Cardiac muscle cell (in vitro differentiated cells and primary cell): ENCODE measurements at places on chromosomes 3 and 15. TPM values are rescaled to one million over a fixed set of nuclear protein-coding genes. Genes with fewer than 3 reads are reported as not detected.

DNA sequence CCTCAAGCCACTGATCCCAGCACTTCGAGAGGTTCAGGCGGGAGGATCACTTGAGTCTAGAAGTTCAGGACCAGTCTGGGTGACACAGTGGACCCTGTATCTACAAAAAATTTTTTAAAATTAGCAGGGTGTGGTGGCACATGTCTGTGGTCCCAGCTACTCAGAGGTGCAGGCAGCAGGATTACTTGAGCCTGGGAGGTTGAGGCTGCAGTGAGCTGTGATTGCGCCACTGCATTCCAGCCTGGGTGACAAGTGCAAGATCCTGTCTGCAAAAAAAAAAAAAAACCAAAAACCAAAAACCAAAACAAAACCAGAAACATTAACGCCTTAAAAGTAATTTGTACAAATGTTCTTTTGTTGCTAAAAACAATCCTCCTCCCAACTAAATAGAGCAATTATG is 27.9 kb upstream of the SLC12A8 start:
- no peak for DNase-seq

IMPG2 gene
- total RNA-seq, result 0.33 and 0.49 TPM in 2 replicates

SCG5 gene
- total RNA-seq, result 9.0 and 14.4 TPM in 2 replicates

DNA sequence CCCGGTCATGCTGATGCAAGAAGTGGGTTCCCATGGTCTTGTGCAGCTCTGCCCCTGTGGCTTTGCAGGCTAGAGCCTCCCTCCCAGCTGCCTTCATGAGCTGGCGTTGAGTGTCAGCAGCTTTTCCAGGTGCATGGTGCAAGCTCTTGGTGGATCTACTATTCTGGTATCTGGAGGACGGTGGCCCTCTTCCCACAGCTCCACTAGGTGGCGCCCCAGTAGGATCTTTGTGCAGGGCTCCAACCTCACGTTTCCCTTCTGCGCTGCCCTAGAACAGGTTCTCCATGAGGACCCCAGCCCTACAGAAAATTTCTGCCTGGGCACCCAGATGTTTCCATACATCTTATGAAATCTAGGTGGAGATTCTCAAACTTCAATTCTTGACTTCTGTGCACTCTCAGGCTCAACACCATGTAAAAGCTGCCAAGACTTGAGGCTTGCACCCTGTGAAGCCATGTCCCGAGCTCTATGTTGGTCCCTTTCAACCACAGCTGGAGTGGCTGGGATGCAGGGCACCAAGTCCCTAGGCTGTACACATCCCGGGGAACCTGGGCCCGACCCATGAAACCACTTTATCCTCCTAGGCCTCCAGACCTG is 238.4 kb upstream of the MDFIC2 start:
- DNase-seq, result peak; percentile 39

- no peak for DNase-seq
Observed at GRCh38 chr3:16382845-16383244, 117.8 kb downstream of the OXNAD1 start.
